NCI-H82 (cell line): ENCODE measurements at places on chromosomes 1 and 21.

DNA sequence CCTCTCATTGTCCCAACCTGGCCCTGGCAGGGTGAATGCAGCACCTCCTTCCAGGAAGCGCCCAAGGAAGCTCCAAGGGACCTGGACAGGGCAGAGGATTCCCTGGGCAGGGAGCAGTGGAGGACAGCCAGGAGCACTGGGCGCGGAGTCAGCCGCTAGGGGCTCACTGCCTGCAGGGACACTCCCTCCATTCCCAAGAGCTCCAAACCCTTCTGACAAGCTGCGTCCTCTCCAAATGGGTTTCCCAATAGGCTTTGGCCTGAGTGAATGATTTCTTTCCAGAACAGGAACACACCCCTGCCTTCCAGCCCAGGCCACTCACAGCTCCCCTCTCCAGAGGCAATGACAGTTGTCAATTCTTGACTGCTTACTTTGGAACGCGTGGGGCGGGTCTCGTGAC, 128.5 kb upstream of the EDN2 start:
- no peak for DNase-seq

DNA sequence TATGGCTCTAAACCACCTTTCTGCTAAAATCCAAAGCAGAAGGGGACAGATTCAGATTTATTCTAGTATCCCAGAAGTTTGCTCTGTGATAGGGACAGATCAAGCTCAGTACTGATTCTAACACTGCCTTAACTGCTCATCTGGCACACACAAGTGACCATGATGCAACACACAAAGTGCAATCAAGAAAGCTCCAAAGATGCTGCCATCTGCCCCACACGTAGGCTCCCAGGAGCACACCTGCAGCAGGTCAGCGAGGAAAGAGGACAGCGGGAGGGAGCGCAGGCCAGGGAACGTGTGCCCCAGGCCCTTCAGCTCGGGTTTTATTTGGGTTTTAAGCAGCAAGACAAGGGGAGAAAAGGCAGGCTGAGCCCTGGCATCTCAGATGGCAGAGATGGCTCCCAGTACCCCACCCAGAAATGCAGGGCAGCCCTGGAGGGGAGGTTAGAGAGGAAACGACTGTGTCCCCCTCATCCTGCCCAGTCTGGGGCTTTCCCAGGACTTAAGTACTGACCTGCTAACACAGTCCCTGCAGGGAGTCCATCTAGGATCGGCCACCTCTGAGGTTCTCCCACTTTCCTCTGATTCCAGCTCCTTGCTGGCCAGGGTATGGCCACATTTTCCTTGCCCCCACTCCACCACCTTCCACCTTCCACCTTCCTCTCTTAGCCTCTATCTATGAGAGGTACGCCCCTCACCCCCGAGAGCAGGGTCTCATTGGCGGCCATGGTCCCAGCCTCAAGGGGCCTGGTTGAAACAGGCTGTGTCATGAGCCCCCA, 1.2 kb downstream of the TRIM11 start:
- peak; percentile 47 for DNase-seq

GRCh38 chr1:2392686-2393085, 1.0 kb downstream of the RER1 start:
- no peak for DNase-seq

GRCh38 chr1:94693029-94693428, 127.1 kb upstream of the SLC44A3 start:
- peak; percentile 11 for DNase-seq

GRCh38 chr21:37430184-37430821, 63.7 kb downstream of the DYRK1A start:
- no peak for DNase-seq

- DNase-seq: no peak
Observed at GRCh38 chr1:208917281-208917680, 666.2 kb upstream of the CAMK1G start.

- no peak for DNase-seq
Observed at GRCh38 chr1:7992885-7993284, 31.4 kb downstream of the PARK7 start.

GRCh38 chr1:66984491-66984890, 59.7 kb downstream of the MIER1 start:
- no peak for DNase-seq

DNA sequence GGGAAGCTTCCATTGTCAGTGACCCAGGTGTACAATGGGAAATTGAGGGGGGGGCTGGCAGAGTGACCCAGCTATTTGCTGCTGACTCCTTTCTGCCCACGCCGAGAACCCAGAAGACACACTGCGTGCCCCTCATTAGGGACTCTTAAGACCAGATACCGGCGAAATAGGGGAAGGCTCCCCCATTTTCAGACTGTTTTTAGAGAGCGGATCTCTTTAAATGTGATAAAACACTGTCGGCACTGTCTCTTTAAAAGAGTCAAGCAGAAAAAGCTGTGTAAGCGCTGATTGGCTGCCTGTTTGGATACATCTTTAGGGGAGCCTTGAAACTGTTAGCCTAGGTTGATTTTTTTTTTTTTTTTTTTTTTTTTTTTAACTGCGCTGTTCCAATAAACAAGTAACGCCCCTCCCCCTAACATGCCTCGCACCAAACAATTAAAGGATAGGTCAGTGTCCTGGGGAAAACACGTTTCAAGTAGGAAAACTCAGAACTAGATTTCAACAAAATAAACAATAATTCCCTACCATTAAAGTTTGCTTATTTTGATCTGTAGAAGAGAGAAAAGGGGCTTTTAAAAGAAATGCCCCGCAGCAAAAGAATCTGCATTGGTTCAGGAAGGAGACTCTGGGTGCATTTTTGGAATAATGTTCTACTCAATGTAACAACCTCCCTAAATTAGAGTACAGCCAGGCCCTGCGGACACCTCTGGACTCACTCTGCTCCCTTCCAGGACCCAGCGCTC, 1.4 kb upstream of the SSBP3 start:
- peak; percentile 98 for DNase-seq

DNA sequence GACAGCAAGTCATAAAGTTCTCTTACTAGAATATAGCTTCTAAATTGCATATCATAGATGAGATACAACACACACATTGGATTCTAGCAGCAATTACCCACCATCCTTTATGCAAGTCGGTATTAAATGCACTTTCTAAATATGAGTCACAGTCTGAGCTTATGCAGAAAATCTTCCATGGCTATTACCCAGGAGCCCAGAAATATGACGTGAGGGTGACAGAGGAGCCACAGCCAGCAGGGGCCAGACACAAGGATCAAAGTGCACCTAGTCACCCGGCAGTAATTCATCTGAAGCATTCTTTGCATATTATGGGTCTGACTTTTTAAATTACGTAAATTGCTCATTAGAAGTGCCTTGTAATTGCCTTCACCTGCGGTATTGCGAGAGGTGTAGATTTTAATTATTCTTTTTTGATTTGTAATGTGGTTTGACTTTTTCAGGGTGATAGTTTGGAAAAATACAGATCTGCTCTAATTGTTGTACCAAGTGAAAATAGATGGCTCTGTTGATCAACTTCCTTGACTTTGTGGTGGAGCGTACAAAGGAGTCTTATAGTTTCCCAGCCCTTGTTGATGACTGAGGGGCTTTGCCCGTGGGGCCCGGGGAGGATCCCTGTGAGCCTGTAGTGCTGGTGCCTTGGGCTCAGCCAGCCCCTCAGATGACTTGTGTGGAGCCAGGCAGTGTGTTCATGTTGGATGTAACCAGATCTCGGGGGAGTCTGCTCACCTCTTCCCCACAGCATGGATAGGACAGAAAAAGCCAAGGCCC, 470.0 kb upstream of the VAMP3 start:
- no peak for DNase-seq

DNA sequence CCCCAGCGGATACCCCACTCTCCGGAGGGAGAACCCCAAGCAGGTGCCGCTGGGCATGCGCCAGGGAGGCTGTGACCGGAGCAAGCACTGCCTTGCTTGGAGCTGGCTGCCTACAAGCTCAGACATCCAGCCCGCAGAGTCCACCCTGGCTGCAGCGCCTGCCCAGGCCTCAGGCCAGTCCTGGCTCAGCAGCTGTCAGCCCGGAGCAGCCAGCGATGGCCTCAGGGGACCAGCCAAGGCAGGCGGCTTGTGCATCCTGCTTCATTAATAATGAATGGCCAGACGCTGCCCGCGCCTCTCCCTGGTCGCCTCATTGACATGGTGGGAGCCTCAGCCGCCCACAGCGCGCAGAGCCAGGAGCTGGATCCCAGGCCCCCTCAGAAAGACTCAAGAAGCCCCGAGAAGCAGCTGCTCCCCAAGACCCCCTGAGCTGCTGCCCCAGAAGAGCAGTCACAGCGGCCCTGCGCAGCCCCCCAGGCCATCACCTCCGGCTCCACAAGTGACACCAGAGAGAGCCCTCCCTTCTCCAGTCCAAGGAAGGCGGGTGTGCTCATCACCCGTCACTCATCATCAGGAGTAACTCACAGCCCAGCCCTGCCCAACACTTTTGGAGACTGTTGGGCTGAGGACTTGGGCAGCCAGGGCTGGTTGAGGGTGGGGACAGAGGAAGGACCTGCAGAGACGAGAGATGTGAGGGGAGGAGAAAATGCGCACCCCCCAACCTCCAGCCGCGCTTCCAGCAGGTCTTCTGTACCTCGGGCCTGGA, 19.6 kb downstream of the KCNAB2 start:
- no peak for DNase-seq

GRCh38 chr1:3717041-3717714, 35.1 kb upstream of the CCDC27 start:
- no peak for DNase-seq

DNA sequence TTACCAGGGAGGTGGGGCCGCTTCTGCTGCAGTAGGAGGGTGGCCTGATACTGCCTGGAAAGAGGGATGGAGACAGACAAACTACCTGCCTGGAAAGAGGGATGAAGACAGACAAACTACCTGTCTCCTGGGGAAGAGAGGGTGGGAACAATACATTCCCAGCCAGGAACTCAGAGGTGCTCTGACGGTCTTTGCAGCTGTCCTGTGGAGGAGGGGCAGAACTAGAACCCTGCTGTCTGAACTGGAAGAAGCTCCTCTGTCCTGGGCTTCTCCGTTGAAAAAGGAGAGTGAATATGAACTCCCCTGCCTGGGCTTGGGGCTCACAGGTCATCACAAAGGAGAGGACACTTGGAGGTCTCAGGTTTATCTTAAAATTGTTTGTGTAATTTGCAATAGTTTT, 40.3 kb upstream of the ETV3 start:
- DNase-seq: no peak

DNA sequence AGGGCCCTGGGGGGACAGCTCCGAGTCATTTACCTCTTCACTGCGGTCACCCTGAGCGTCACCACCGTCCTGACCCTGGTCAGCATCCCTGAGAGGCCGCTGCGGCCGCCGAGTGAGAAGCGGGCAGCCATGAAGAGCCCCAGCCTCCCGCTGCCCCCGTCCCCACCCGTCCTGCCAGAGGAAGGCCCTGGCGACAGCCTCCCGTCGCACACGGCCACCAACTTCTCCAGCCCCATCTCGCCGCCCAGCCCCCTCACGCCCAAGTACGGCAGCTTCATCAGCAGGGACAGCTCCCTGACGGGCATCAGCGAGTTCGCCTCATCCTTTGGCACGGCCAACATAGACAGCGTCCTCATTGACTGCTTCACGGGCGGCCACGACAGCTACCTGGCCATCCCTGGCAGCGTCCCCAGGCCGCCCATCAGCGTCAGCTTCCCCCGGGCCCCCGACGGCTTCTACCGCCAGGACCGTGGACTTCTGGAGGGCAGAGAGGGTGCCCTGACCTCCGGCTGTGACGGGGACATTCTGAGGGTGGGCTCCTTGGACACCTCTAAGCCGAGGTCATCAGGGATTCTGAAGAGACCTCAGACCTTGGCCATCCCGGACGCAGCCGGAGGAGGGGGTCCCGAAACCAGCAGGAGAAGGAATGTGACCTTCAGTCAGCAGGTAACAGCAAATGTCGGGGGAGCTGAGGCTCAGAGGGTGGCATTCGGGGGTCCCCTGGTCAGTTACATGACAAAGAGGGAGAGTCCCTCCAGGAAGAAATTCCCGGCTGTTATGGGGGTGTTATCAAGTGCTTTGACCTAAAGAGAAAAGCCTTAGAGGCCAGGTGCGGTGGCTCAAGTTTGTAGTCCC, 12.6 kb downstream of the SLC45A1 start:
- DNase-seq: peak; percentile 17

- DNase-seq: no peak
Observed at GRCh38 chr1:43981636-43982035, 2.6 kb downstream of the B4GALT2 start.

- no peak for DNase-seq
Observed at GRCh38 chr1:19287436-19288185, 959 bp downstream of the AKR7A3 start.
